ENCODE measurements at places on chromosomes 6 and 20. TPM values are rescaled to one million over a fixed set of nuclear protein-coding genes. Genes with fewer than 3 reads are reported as not detected.

C6orf163 gene
- polyA plus RNA-seq = 0.64 TPM

NT5DC1 gene
- 139 TPM for polyA plus RNA-seq

MDFI gene
- polyA plus RNA-seq = not detected

TSPO2 gene
- not detected for polyA plus RNA-seq

SOBP gene
- polyA plus RNA-seq = 0.45 TPM

ZNF343 gene
- polyA plus RNA-seq = 8.0 TPM

EFCAB8 gene
- 0.05 TPM for polyA plus RNA-seq

PBOV1 gene
- polyA plus RNA-seq = not detected

PCSK2 gene
- polyA plus RNA-seq = not detected

GGTLC1 gene
- polyA plus RNA-seq = not detected

Data from GM12878 (cell line).